Stimulated activated CD4-positive, alpha-beta T cell treated with anti-CD3 and anti-CD28 coated beads, Interleukin-12 subunit alpha, Interleukin-12 subunit beta, amount 100 ng/mL, for 24 hours (primary cell): ENCODE measurements at places on chromosomes 7 and 10.

DNA sequence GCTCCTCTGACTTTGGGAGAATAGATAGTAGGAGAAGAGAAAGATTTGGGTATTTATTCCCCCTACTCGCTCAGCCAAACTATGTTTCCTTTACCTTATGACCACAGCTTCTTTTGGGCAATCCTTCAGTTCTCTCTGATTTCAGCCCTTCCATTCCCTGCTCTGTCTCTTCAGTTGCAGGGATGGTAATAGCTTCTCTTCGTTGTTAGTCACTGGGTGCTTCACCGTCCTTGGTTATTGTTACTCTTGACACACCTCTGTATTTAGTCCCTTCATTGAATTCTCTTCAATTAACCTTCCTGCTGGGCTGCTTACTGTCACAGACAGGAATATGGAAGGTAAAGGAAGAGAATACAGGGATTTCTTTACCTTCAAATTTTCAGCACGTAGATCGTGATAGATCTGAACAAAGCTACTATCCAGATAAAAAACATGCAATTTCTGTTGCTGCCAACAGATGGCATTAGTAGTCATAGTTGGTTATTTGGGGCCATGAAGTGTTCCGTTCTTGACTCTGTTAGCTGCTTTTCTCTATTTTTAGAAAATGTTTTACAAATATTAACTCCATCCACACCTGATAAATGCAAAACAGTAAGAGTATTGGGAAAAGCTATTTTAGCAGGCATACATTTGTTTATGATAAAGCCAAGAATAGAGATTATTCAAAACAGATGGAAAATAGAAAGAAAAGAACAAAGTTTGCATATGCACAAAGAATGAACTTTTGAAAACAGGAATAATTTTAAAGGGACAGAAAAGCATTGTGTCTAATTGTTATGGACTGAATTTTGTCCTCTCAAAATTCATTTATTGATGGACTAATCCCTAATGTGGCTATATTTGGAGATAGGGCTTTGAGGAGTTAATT lies 14.0 kb upstream of the PTTG1IP2 start:
- no peak for DNase-seq

DNA sequence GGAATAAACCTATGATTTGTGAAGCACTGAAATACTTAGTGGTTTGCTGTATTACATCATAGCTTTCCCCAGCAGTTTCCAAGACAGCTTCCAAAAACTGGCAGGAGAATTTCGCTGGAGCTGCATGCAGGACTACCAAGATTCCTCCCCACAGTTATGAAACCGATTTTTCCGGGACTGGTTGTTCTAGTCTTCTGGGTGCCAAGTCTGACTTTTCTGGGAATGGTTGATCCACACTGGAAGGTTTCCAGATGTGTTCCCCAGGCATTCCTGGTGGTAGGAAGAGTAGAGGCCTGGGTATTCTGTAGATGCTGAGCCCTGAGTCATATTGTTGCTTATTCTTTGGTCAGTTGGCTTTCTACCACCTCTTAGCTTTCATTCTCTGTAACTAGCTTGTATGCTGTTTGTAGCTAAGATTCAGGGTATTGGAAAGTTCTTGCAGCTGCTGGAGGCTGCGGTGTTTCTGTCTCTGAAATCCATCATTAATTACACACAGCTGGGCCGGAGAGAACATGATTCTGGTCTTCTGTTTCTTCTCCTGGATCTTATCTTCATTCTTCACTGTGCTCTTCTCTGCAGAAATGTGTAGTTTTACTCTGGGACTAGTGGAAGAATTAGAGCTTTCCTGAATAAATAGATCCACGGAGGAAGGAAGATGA lies 6.3 kb downstream of the ABCC2 start:
- DNase-seq, result no peak

DNA sequence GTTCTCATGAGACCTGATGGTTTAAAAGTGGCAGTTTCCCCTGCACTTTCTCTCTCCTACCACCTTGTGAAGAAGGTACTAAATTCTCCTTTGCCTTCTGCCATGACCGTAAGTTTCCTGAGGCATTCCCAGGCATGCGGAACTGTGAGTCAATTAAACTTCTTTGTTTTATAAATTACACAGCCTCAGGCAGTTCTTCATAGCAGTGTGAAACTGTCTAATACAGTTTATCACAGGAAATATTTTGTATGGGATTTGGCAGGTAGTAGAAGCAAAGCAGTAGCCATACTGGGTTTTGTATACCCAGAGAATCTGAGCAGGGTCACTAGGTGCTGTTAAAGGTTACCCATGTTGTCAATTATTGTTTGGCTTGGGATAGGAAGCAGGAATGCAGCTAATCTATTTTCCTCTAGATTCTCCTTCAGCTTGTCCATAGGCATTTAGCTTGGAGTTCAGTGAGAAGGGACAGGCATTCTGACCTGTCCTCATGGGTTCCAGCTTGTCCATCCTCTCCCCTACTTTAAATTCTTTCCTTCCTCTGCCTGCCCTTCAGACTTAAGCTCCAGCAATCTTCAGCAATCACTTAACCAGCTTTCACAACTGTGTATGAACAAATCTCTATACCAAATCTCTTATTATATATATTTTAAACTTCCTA lies 186.7 kb downstream of the PCLO start:
- no peak for DNase-seq

DNA sequence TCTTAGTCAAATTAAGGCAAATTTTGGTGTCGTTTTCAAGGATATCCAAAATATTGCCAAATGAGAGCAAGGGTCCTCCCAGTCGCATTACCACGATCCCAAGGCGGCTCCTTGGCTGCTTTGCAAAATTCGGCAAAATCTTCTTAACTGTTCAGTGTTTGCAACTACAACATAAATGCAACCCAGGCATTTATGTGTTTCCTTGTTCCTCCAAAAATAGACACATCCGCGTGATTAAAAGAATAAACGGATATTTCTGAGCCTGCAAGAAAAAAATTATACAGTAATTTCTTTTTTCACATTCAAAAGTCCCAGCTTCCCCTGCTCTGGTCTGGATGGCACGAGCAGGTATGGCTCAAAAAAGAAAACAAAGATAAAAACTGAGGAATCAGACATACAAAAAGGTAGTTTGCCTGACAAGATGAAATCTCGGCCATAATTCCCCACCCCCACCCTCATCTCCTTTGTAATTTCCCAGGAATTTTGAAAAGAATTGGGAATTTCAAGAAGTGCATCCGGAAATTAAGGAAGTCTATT lies 6.0 kb downstream of the SKIDA1 start:
- DNase-seq, result no peak

DNA sequence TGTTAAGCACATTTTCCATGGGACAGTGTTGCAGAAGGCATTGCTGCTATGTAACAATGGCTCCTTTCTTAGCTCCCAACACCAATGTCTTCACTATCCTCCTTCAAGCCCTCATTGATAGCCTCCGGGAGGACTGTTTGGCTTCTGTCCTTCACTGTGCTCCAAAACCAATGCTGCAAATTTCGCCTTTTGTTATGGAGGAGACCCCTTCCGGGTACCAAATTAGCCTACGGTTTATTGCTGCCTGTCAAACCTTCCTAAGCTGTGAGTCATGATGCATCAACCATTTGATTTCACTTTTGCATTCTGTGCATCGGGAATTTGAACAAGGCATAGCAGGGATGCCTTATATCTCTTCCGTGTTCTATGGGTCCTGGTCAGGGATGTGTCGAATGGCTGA lies 432.9 kb downstream of the GATA3 start:
- DNase-seq, result no peak

DNA sequence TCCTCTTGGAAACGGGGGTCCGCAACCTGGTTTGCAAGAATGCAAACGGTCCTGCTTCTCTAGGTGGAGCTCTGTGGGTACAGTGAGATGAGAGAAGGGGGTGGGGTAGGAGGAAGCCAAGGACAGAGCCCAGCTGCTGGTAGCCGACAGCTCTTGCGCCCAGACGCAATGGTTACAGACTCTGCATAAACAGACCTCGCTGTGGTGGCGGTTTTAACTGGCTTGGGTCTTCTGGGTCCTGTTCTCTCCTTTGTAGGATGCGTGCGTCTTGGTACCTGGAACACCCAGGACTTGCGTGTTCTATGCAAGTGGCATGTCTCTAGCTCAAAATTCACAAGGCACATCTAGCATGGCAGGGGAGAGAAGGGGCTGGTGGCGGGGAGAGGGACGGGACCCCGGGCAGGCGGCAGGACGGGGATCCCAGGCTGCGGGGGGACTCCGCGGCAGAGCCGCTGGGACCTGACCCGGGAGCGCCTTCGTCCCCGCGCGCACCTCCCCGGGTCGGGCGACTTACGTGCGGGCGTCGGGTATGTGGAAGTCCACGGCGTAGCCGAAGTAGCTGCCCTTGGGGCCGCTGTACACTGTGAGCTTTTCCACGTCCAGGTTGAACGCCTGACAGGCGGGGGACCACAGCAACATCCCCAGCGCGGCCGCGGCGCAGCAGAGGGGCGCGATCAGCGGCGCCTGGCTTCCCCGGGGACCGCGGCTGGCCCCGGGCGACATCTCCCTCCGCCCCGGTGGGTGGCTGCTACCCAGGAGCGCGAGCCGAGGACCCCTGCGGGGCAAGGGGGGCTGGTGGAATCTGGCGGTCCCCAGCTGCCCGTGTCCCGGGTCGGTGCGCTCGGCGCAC lies 448 bp downstream of the ITGA8 start:
- DNase-seq, result no peak

DNA sequence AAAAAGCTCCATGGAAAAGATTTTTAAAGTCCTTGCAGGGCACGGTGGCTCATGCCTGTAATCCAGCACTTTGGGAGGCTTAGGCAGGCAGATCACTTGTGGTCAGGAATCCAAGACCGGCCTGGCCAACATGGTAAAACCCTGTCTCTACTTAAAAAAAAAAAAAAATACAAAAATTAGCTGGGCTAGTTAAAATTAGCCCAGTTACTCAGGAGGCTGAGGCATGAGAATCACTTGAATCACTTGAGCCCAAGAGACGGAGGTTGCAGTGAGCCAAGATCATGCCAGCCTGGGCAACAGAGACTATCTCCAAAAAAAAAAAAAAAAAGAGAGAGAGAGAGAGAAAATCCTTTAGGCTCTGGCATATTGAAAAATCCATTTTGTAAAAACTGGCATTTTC lies 61.9 kb downstream of the CCDC6 start:
- DNase-seq, result no peak

DNA sequence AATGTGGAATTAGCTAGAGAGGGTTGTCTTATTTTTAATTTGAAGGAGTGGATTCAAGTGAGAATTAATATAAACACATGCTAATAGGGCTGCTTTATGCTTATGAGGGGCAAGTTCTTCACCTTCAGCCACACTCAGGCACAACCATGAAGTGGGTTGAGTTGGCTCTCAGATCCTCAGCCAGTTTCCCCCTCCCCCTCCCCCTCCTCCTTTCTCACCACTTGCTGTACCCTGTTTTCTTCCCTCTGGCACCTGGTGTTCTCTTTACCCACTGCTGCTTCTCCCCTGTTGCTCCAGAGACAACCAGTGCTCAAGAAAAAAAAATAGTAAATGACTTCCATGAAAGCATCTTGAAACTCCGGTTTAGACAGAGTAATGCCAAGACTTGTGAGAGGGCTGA lies 1083.3 kb downstream of the CNTNAP2 start:
- no peak for DNase-seq

DNA sequence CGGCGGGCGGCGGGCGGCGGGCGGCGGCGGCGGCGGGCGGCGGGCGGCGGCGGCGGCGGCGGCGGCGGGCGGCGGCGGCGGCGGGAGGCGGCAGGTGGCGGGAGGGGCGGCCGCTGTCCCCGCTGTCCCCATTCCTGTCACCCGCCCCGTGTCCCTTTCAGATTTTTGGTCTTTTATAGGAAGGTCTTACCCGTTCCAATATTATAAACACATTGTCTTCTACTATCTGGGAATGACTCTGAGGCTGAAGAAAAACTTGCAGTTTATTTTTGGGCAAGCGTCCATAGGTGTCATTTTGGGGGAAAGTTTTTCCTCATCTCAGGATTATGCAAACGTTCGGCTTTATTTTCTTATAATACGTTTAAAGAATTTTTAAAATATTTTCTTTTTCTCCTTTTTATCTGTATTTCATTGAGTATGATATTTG lies 578 bp downstream of the ZNF713 start:
- DNase-seq, result no peak

DNA sequence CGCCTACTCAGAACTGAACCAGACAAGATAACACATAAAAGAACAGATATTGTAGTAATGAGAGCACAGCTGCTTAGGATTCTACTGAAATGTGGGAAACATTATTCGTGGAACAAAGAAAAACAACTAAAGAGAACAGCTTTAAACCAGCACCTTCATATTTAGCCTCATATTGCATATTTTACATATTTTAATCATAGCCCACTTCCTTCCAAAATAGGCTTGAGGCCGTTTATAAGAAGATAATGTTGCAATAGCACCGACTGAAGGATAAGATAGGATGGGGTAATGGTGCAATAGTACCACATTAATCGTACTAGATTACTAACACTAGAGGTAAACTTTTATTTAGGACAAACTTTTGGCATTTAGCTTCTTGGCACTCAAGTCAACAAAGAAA lies 71.3 kb downstream of the KCND2 start:
- DNase-seq, result no peak

GRCh38 chr10:132909491-132910071 lies 32.8 kb downstream of the CFAP46 start:
- no peak for DNase-seq

DNA sequence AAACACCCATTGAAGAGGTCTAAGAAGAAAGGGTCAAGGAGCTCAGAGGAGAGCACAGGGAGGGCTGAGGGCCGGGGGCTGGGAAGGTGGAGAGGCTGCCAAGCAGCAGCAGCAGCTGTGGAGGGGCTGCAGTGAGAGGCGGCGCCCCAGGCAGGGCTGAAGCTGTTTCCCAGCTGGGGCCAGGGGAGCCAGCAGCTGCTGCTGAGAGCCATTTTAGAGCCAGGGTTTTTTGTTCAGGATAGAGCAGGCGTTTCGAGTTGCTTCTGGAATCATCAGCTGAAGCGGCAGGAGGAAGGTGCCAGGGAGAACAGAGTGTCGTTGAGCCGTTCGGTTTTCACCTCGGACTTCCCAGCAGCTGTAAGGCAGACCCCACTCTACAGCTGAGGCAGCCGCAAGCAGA lies 62.7 kb downstream of the LANCL2 start:
- DNase-seq, result no peak

- DNase-seq, result no peak
Measured at GRCh38 chr10:124300224-124300623, 118.5 kb downstream of the OAT start.

DNA sequence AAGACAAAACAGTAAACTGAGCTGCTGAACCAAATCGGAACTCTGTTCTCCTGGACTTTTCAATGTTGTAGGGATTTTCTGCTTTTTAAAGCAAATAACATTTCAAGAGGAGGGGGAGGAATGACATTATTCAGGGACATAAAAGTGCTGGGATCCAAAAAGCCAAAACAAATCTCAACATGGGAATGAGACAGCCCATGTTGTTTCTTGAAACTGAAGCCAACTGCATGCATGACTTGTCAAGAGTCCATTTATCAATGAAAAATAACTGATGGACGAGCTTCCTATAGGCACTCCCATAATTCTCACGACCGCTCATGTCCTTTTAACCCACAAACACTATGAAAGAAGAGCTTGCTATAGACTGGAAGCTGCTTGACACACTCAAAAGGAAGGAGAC lies 27.8 kb downstream of the FAM53B start:
- no peak for DNase-seq
